Esophagus squamous epithelium (tissue), 5 donors: ENCODE measurements at places on chromosomes 2 and 18. TPM values are rescaled to one million over a fixed set of nuclear protein-coding genes. Genes with fewer than 3 reads are reported as not detected.

- H3K36me3 ChIP-seq, result no peaks in the 10 kb centered on the region
- no peak overlapping the region for H3K4me3 ChIP-seq
- no peak for DNase-seq
- H3K27ac ChIP-seq, result no peak overlapping the region
- no peaks in the 10 kb centered on the region for H3K4me1 ChIP-seq
Measured at GRCh38 chr2:136168720-136169119, 50.8 kb upstream of the CXCR4 start.

The RIT2 gene
- total RNA-seq, result not detected

The HNRNPA3 gene
- total RNA-seq, result 55.1 TPM

The RESP18 gene
- not detected for total RNA-seq

The ESPNL gene
- total RNA-seq, result 0.88 TPM
